NCI-H2107 (cell line): ENCODE measurements at places on chromosomes 11 and 22.

GRCh38 chr11:74634537-74634936, 42.2 kb downstream of the POLD3 start:
- no peak for DNase-seq

- no peak for DNase-seq
These were observed 788.0 kb downstream of the BRD1 start for GRCh38 chr22:49039625-49040024.

GRCh38 chr11:16166571-16166970, 189.8 kb downstream of the SOX6 start:
- DNase-seq: no peak

DNA sequence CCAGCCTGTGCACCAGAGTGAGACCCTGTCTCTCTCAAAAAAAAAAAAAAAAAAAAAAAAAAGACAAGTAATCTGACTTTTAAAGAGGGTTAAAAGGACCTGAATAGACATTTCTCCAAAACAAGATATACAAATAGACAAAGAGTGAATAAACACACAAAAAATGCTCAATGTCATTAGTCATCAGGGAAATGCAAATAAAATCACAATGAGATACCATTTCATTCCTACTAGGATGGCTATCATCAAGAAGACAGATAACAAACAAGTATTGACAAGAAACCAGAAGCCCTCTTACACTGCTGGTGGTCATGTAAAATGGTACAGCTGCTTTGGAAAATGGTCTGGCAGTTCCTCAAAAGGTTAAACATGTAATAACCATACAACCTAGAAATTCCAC, 4.1 kb downstream of the RIC3 start:
- DNase-seq: no peak

- no peak for DNase-seq
These were observed 147.4 kb downstream of the TRIM29 start for GRCh38 chr11:119990309-119991021.

DNA sequence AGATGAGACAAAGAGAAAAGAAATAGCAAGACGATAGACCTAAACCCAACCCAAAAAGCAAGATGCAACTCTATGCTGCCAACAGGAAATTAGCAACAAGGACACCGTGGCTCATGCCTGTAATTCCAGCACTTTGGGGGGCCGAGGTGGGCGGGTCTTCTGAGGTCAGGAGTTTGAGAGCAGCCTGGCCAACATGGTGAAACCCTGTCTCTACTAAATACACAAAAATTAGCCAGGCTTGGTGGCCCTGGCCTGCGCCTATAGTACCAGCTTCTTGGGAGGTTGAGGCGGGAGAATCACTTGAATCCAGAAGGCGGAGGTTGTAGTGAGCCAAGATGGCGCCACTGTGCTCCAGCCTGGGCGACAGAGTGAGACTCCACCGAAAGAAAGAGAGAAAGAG, 24.3 kb upstream of the IL10RA start:
- no peak for DNase-seq

GRCh38 chr22:48327721-48328120, 1500.0 kb downstream of the BRD1 start:
- DNase-seq: no peak

- DNase-seq: no peak
These were observed 1.8 kb upstream of the ANKK1 start for GRCh38 chr11:113385749-113386148.

- no peak for DNase-seq
These were observed 18.6 kb downstream of the TUBGCP6 start for GRCh38 chr22:50226063-50226874.

- DNase-seq: no peak
These were observed 7.1 kb downstream of the DCPS start for GRCh38 chr11:126310992-126311310.

GRCh38 chr22:41526830-41527799, 17.2 kb downstream of the POLR3H start:
- no peak for DNase-seq

- no peak for DNase-seq
These were observed 471.9 kb downstream of the MIAT start for GRCh38 chr22:27129266-27129665.

DNA sequence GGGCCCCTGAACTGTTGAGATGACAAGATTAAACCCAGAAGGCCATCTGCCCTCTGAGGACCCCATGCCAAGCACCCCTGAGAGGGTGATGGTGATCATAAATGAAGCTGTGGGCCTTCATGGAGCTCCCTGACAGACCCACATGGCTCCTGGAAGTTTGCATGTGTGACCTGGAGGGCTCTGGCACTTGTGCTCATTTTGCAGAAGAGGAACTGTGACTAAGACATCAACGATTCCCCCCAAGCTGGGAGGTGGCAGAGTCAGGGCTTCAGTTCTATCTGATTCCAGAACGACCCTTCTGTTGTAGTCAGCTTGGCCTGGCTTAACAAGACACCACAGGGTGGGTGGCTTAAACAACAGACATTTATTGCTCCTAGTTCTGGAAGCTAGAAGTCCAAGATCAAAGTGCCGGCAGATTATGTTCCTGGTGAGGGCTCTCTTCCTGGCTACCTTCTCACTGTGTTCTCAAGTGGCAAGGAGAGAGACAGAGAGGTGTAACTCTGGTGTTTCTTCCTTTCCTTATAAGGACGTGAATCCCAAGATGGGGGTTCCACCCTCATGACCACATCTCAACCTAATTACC, 46.4 kb upstream of the CD82 start:
- DNase-seq: no peak

DNA sequence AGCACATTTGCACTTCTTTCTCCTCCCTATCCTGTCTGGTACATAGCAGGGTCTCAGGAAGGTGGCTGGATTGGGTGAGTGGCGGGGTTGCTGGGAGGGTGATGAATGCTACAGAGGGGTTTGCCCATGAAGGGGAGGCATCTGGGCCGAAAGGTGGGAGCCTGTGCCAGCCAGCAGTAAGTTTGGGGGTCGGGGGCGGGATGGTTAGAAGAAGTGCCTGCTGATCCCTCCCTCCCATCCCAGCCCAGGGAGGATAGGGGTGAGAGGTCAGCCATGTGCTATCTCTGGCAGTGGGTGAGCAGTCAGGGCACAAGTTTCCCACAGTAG, 2.8 kb downstream of the CD82 start:
- no peak for DNase-seq

GRCh38 chr11:74255741-74256375, 55.6 kb downstream of the P4HA3 start:
- DNase-seq: peak; percentile 56

DNA sequence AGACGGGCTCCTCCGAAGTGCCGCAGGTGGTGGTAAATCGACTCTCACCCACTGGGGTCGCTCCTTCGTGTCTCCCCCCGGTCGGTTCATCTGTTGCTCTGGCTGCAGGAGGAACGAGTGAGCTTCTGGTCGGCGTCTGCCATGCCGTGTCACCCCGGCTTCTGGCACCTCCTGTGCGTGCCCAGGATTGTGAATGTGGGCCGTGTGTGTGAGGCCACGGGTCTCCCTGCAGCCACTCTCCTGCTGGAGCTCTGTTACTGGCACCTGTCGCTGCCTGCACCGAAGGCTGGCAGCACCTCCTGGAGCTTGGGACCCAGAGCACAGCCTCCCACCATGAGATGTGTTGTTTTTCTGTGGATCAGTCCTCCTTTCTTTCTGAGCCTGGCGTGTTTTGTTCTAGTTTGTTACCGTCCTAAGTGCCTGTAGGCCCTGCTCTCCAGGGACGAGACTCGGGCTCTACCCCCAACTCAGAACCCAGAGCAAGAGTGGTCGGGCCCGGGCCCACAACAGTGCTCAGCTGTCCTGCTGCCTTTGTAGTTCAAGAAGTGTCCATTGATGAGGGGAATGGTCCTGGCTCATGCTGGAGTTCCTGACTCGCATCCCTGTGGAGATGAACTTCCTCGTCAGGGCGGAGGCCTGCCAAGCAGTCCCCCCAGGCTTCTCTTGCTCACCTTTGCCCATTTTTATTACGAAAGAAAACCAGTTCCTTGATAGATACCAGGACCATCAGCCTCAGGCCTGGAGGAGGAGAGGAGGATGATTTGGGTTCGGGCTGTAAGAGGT, 66.6 kb downstream of the MED15 start:
- no peak for DNase-seq
